ENCODE measurements at places on chromosomes 1 and 21. TPM values are rescaled to one million over a fixed set of nuclear protein-coding genes. Genes with fewer than 3 reads are reported as not detected.

- DNase-seq: no peak
These were observed 28.0 kb downstream of the RRP1 start for GRCh38 chr21:43817157-43818086.

GRCh38 chr1:214983126-214983869 lies 99.2 kb upstream of the KCNK2 start:
- DNase-seq: no peak

GRCh38 chr1:224671076-224671475 lies 55.0 kb downstream of the CNIH3 start:
- DNase-seq: no peak

DNA sequence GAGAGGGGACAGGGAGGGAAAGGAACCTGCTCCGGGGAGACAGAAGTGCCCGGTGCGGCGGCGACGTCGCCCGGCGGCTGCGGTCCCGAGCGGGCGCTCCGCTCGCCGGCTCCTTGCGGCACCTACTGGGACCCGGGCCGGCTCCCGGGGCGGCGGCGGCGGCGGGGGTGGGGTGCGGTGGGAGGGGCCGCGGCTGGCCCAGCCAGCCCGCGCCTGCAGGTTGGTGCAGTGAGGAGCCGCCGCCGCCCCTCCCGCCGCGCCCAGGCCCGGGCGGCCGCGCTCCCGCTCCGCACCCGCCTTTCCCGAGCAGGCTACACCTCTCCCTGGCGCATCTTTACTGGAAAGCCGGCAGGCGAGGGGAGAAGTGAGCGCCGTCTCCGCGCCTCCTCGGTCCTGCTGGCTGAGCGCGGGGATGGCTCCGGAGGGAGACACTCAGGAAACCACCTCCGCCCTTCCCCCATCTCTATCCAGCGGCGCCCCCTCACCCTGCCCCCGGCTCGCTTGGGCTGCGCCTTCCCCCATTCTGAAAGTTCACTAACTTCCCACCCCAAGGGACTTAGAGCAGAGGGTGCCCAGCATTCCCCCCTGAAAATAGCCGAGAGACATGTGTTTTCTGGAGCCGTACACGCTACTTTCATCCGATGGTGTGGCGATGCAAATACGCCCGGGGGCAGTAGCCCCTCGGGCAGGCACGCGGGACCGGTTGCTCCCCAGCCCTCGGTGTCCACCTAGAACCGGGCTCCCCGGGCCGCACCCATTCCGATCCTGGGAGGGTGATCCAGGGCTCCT lies at the start of gene PLD5:
TSS of gene PLD5 (minus strand) at position 127 of the 789 bp plus-strand sequence.
- no peak for DNase-seq

GRCh38 chr1:244035358-244035757 lies 15.7 kb upstream of the ZBTB18 start:
- no peak for DNase-seq

DNA sequence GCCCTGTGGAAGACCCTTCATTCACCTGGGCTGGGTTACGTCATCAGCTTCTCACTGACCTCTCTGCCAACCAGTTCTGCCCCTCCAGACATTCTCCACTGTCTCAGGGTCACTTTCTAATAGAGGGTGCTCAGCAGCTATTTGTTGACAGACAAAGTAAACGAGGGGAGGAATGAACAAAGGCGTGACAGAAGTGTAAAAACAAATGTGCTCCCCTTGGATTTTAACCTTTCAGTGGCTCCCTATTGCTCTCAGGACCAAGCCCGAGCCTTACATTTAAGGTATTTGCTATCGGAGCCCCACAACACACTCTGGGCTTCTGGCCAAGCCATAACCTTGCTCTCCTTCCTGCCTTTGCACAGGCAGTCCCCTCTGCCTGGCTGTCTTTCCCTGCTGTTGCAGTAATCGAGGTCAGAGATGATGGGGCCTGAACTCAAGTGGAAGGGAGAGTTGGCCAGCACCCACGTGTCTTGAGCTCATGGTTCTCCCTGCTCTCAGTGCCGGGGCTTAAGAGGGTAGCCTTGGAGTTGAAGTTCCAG lies 9.3 kb upstream of the MARCKSL1 start:
- DNase-seq: no peak

- DNase-seq: no peak
These were observed 8.8 kb downstream of the XCL1 start for GRCh38 chr1:168585191-168585590.

- no peak for DNase-seq
These were observed 285.0 kb downstream of the SIPA1L2 start for GRCh38 chr1:232344791-232345399.

- no peak for DNase-seq
These were observed 240.9 kb upstream of the ADGRL2 start for GRCh38 chr1:81559662-81560350.

GRCh38 chr1:39959651-39960333 lies 4.8 kb downstream of the MFSD2A start:
- no peak for DNase-seq

DNA sequence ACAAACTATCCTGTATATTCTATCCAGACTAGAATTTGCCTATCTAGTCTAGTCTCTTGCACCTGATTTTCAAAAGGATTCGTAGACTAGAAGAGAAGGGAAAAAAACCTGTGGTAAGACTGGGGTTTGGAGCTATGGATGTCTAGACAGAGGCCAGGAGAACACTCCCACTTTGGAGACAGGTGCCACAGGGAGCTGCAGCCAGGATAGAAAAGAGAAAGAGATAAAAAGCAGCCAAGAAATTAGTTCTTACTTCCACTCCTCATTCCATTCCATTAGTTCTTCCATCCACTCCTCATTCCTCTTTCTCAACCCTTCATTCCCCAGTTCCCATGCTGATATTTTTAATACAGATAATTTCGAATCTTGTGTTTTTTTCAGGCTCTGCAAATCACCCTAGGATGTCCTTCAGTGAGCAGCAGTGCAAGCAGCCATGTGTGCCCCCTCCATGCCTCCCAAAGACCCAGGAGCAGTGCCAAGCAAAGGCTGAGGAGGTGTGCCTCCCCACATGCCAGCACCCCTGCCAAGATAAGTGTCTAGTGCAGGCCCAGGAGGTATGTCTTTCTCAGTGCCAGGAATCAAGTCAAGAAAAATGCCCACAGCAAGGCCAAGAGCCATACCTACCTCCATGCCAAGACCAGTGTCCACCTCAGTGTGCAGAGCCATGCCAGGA lies 496 bp downstream of the PRR9 start:
- no peak for DNase-seq

DNA sequence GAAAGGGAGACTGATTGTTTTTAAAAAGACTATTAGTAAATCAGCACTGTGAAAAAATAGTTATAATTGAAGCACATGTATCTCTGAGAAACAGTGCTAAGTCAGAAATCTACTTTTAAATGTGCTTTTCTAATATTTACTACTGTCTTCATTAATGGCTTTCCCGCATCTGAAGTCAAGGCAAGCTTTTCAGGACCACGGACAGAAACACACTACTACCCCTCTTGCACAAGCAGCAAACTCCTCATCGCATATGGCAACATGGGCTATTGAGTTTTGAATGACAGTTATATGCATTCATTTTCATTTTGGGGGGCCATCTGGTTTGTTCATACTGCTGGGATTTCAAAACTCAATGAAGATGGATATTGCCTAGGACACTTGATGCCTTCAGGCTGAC lies 433.4 kb upstream of the CAMK1G start:
- no peak for DNase-seq

DNA sequence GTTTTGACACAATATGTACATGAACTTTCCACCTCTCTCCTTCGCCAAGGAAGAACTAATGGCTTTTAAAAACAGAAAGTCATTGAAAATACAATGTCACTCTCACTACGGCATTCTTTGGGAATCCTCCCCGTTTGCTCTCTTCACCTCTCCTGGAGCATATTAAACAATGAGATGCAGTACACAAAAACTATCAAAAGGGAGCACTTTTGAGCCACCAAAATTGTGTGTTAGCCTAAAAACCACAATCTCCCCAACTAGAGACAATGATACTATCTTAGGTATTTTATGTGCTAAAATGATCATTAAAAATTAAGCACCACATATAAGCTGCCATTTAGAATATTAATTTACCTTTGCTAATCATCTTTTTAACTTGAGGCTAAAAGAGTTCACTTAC lies 425.5 kb downstream of the KCTD3 start:
- DNase-seq: no peak

GRCh38 chr1:167904652-167905130 lies 9.2 kb downstream of the ADCY10 start:
- DNase-seq: no peak

- no peak for DNase-seq
These were observed 11.9 kb downstream of the GBP5 start for GRCh38 chr1:89260566-89261255.

DNA sequence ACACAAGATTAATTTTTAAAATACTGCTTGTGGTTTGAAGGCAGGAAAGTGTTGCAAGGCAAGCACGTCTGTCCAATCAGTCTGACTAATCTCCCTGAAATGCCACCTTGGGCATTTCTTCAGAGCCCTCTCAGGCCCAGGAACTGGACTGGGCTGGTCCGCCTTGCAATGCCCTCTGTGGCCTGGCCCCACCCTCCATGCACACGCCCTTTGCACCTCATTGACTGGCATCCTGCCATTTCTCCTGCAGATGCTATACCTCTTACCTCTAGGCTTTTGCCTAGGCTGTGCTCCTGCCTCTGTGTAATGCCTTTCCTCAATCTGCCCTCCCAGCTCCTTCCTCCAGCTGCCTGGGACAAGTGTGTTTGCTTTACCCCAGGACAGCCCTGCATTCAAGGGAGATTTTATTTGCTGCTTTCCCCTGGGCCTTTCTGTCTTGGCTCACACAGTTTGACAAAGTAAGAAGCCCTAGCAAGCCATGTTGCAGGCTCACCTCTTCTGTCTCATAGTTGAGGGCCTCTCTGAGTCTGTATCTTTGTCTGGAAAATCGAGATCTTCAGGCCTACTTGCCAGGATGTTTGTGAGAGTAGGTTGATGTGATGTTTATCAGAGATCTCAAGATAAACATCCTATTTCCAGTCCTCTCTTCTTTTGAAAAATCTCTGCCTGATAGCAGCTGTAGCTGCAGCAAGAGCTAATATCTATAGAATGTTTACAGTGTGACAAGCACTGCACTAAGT lies 149.2 kb upstream of the JUN start:
- no peak for DNase-seq

- no peak for DNase-seq
These were observed 17.5 kb downstream of the CCT3 start for GRCh38 chr1:156320560-156320959.

DNA sequence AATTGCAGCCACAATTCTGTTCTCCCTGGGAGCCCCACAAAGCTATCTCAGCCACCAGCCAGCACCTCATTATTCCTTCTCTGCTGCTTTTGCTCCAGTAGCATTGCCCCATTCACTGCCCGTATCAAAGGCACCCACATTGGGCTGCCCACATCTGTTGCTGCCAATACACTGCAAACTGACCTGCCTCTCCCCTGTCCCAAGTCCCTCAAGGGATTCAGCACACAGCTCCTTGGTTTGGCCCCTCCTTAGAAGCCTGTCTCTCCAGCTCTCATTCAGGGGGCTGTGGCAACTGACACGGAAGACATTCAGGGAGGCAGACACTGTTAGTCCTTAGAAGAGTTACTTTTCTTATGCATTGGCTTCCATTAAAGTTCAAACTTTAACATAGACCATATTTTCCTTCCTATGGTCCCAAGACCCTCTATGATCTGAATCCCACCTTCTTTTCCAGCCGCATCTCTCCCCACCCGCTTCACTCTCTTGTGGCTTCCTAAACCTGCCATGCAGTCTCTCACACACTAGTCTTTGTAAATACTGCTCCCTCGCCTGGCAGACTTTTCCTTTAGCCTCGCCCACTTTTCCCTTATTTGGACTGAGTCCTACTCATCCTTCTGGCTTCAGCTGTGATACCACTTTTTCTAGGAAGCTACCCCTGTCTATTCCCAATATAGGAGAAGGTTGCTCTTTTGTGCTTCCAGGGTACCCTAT lies 19.3 kb upstream of the KLHDC8A start:
- no peak for DNase-seq

GRCh38 chr1:214050513-214051401 lies 63.0 kb downstream of the PROX1 start:
- no peak for DNase-seq

GRCh38 chr1:170929835-170930554 lies 5.3 kb upstream of the MROH9 start:
- DNase-seq: no peak

- no peak for DNase-seq
These were observed 47.9 kb upstream of the LAPTM5 start for GRCh38 chr1:30805304-30806003.

- no peak for DNase-seq
These were observed 344.8 kb upstream of the KAZN start for GRCh38 chr1:14253676-14254075.

The SPRR1B gene
- total RNA-seq: not detected

The PPIH gene
- 20.6 TPM for total RNA-seq

The SLAMF9 gene
- 0.80 TPM for total RNA-seq

The SEMA6C gene
- total RNA-seq: 33.5 TPM

The FCRL5 gene
- 0.36 TPM for total RNA-seq

The VWA1 gene
- total RNA-seq: 175 TPM

The HES2 gene
- not detected for total RNA-seq

The KCNJ6 gene
- not detected for total RNA-seq

The C4BPA gene
- 0.27 TPM for total RNA-seq

The PDC gene
- not detected for total RNA-seq

The PALMD gene
- total RNA-seq: 119 TPM

The TPTE gene
- not detected for total RNA-seq

The FAM72A gene
- total RNA-seq: 4.2 TPM

The BEND5 gene
- 5.7 TPM for total RNA-seq

The NUDT4B gene
- total RNA-seq: not detected

The PADI2 gene
- total RNA-seq: 21.2 TPM

The HMGN1 gene
- total RNA-seq: 116 TPM
